ENCODE measurements at places on chromosomes 3 and 15.

GRCh38 chr3:122572940-122573412, 4.5 kb upstream of the PARP15 start:
- DNase-seq = no peak

- no peak for DNase-seq
Measured at GRCh38 chr15:88788816-88789215, 14.4 kb upstream of the ACAN start.

DNA sequence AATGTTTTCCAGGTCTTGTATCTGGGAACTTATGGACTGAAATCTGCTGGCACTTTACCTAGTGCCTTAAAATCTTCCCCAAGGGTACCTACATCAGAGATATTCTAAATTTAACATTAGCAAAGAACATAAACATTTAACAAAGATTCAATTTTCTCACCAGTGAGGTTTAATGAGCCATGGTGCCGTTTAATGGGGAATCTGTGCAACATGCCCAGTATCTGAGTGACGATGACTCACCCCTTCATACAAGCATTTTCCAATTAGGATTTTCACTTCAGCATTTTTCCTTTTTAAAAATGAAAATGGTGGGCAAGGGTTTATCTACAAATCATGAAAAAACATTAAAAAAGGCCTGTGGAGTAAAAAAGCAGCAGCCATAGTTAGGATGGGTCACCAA, 189.4 kb downstream of the SLC9A9 start:
- DNase-seq = no peak

- no peak for DNase-seq
Measured at GRCh38 chr3:67090474-67090873, 92.4 kb downstream of the KBTBD8 start.

GRCh38 chr3:40588406-40588805, 63.6 kb downstream of the ZNF621 start:
- DNase-seq = no peak

DNA sequence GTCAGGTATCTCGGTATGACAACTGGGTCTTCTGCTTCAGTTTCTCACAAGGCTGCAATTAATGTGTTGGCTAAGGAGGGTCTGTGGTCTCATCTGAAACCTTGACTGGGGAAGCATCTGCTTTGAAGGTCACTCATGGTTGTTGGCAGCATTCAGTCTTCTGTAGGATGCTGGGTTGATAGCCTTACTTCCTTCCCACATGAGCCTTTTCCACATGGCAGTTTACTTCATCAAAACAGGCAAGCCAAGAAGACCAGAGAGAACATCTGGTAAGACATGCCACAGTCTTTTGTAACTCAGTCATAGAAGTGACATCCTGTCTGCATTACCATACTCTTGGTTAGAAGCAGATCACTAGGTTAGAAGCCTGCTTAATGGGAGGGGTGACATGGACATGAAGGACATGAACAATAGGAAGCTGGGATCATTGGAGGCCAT, 49.5 kb downstream of the CMC1 start:
- no peak for DNase-seq

GRCh38 chr3:103906304-103906703, 1460.4 kb upstream of the ALCAM start:
- DNase-seq = no peak

DNA sequence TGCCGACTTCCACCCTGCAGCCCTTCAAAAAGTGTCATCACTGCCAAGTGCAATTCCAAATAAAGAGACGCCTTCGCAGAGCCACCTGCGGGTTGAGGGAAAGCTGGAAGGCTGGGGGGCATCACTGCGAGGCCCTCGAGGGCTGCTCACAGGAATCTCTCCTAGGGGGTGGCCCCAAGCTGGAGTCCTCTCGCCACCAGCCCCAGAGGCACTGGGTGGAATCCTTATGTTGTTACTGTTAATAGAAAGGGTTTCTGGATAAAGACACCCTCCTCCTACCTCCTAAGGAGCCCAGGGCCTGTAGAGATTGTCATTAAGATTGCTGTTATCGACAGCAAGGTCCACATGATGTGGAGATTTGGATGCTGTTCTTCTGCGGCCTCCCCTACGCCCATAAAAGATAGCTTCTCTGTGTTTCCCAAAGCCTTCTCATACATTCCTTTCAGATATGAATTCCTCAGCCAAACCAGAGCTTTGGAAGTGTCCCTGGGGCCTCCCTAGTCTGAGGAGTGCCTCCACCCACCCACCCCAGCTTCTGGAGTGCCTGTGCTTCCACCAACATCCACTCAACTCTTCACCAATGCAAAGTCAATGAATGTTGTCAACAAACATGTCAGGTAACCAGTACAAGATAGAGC, 512.7 kb downstream of the SHQ1 start:
- no peak for DNase-seq

GRCh38 chr3:100833483-100833882, 124.2 kb downstream of the TFG start:
- DNase-seq = no peak

- no peak for DNase-seq
Measured at GRCh38 chr3:143763564-143764162, 84.6 kb downstream of the SLC9A9 start.

- no peak for DNase-seq
Measured at GRCh38 chr3:190848870-190849269, 13.6 kb downstream of the GMNC start.

- no peak for DNase-seq
Measured at GRCh38 chr3:23834082-23834870, 28.5 kb downstream of the UBE2E1 start.

GRCh38 chr3:101888653-101889052, 39.3 kb downstream of the NFKBIZ start:
- no peak for DNase-seq

Data from effector CD4-positive, alpha-beta T cell (primary cell).